ENCODE measurements at places on chromosomes 6 and 20.

GRCh38 chr6:118551063-118552053 lies 3.3 kb downstream of the PLN start:
- DNase-seq, result peak; percentile 59

GRCh38 chr6:35191889-35192288 lies 21.9 kb upstream of the SCUBE3 start:
- no peak for DNase-seq

- DNase-seq, result peak; percentile 69
Observed at GRCh38 chr20:59087829-59088433, 45.3 kb upstream of the PRELID3B start.

- DNase-seq, result no peak
Observed at GRCh38 chr6:108941859-108942258, 93.6 kb downstream of the ARMC2 start.

GRCh38 chr6:123925842-123926399 lies 122.3 kb downstream of the NKAIN2 start:
- DNase-seq, result no peak

GRCh38 chr6:52808660-52809059 lies 5.0 kb upstream of the GSTA1 start:
- no peak for DNase-seq
